ENCODE measurements at places on chromosomes 6 and 20.

GRCh38 chr6:2764610-2765165 is 505 bp upstream of the WRNIP1 start:
- DNase-seq = no peak

GRCh38 chr20:1130847-1131246 is 12.4 kb downstream of the PSMF1 start:
- no peak for DNase-seq

- no peak for DNase-seq
Observed at GRCh38 chr6:166543603-166544295, 42.7 kb downstream of the RAMACL start.

DNA sequence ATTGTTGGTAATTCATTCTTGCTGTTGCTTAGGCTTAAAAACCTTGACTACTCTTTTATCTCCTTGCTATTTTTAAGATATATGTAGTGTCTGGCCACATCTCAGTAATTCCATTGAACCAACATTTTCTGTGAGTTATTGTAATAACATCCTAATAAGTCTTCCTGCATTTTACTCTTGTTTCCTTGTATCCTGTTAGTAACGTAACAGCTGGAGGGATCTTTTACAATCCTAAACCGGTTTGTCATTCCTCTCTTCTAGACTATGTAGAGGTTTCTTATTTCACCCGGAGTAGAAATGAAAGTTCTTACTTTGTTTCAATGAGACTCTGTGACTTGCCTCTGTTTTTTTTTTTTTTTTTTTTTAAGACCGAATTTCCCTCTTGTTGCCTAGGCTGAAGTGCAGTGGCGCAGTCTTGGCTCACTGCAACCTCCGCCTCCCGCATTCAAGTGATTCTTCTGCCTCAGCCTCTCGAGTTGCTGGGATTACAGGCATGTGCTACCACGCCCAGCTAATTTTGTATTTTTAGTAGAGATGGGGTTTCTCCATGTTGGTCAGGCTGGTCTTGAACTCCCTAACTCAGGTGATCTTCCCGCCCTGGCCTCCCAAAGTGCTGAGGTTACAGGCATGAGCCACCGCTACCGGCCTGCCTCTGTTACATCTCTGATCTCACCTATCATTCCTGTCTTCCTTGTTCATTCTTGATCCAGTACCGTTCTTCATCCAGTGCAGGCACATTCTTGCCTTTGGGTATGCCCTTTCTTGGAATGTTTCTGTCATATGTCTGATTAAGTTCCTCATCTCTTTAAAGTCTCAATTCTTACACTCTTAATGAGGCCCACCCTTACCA is 44.7 kb downstream of the NCOA3 start:
- no peak for DNase-seq

- no peak for DNase-seq
Observed at GRCh38 chr6:3718407-3718806, 33.1 kb downstream of the PXDC1 start.

- DNase-seq = no peak
Observed at GRCh38 chr6:44257025-44257752, at the start of gene SLC35B2. SLC35B2 (minus strand) TSS chr6:44257528; CDS start chr6:44257410, 118 bp downstream.

- DNase-seq = no peak
Observed at GRCh38 chr6:36368921-36369865, 18.3 kb downstream of the ETV7 start.

GRCh38 chr6:79687759-79688158 is 56.6 kb downstream of the SH3BGRL2 start:
- no peak for DNase-seq

DNA sequence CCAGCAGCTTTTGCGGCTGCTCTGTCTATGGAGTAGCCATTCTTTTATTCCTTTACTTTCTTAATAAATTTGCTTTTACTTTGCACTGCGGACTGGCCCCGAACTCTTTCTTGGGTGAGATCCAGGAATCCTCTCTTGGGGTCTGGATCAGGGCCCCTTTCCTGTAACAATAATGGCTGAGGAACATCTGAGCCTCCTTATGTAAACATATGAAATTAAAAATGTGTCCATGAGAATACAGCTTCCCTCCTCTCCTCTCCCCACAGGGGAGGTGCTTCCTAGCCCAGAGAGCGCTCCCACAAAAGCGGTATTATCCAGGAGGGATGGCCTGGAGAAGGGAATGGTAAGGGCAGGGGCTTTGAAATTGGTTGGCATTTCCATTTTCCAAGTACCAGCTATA is 81.1 kb downstream of the PSMG4 start:
- no peak for DNase-seq

- DNase-seq = no peak
Observed at GRCh38 chr6:53546281-53546680, 1.4 kb upstream of the GCLC start.

- no peak for DNase-seq
Observed at GRCh38 chr6:87807475-87807874, 105.4 kb upstream of the AKIRIN2 start.

DNA sequence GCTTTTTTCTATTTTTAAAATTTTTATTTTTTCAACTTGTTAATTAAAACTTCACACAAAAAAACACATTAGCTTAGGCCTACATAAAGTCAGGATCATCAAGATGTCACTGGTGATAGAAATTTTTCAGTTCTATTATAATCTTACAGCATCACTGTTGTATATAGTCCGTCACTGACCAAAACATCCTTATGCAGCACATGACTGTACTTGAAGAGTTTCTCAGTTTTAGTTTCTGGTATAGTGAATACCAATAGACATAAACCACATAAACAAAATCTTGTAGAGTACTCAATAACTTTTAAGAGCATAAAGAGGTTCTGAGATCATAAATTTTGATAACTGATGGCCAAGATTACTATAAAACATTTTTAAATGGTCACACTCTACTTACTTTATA is 71.8 kb downstream of the ASCC3 start:
- DNase-seq = no peak

DNA sequence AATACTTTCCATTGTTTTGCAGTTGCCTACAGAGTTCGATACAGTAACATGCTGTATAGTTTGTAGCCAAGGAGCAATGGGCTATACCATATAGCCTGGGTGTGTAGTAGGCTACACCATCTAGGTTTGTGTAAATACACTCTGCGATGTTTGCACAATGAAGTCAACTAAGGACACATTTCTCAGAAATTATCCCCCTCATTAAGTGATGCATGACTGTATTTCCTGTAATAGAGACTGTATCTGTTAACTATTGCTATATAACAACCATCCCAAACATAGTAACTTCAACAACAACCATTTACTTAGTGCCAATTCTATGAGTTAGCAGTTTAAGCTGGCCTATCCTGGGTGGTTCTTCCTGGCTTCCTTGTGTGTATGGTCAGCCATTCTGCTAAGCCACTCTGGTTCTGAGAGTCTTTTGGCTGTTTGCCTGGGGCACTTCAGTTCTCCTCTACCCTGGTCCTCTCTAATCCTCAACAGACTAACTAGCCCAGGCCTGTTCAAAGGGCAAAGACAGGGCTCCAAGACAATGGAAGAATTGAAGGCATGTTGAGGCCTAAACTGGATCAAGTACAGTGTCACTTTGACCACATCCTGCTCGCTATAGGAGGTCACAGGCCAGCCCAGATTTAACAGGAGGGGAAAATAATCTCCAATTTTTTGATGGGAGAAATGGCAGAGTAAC is 124.0 kb downstream of the PLCB1 start:
- DNase-seq = no peak

DNA sequence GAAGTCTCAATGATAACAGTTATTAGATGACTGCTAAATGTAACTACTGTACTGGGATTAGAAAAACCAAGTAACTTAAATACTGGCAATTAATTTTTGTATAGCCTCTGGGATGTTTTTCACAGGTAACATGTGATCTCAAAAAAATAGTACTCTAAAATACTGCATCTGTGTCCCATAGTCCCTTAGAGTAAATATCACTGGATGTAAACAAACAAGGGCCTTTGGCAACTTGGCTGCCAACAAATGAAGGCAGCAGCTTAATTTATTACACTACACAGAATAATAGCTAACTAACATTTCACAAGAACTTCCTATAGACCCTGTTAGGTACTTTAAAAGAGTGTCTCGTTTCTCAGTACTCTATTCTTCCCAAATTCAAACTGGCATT is 14.0 kb downstream of the ARHGAP18 start:
- no peak for DNase-seq

DNA sequence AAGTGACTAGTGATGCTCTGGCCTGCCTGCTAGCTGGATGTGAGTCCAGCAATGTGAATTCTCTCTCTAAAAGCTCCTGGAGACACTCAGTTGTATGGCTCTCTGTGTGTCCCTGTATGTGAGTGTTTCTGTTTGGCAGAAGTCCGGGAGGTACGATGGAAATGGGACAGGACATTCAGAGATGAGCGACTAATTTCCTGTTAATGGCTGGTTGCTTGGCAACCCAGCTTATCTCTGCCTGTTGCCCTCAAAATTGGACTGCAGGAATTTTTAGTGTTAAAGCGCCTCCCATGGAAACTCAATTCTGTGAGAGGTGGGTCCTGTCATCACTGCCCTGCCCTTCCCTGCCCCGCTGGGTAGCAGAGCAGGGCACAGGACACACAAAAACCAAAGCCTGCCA is 136.8 kb upstream of the LRFN2 start:
- no peak for DNase-seq

GRCh38 chr20:41618807-41619311 is 682 bp upstream of the CHD6 start:
- DNase-seq = no peak

DNA sequence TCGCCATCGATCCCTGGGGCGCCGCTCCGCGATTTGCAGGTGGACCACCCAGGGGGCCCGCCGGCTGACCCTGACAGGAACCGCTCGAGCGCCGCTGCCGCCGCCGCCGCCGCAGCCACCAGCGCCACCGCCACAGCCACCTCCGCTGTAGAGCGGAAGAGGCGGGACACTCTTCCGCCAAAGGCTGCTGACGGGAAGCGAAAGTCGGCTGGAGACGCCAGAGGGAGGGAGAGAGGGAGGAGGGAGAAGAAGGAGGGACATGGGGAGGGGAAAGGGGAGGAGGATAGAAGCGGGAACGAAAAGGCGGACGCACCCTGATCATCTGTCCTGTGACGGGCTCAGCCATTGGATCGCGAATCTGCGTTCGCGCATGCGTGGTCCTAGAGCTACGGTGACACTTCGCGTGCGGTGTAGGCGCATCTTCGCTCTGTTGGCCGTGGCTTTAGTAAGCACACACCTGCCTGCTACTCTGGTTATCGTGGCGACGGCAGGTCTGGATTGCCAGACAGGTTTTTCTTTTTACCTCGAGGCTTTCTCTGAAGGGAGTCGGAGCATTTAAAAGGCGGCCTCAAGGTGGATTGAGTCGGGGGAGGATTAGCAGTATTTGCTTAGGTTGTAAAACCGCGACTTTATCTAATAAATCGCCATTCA is at the start of gene TMEM30A:
TMEM30A (minus strand) TSS at position 161 of the 651 bp plus-strand sequence; CDS start at position 7, 154 bp downstream.
- peak; percentile 38 for DNase-seq

- DNase-seq = no peak
Observed at GRCh38 chr6:36566418-36566905, 19.2 kb upstream of the STK38 start.

GRCh38 chr6:45044086-45044485 is 284.0 kb upstream of the RUNX2 start:
- no peak for DNase-seq

GRCh38 chr6:1016329-1017302 is 295.3 kb upstream of the FOXQ1 start:
- no peak for DNase-seq

- no peak for DNase-seq
Observed at GRCh38 chr6:56581296-56581925, 61.3 kb downstream of the DST start.

DNA sequence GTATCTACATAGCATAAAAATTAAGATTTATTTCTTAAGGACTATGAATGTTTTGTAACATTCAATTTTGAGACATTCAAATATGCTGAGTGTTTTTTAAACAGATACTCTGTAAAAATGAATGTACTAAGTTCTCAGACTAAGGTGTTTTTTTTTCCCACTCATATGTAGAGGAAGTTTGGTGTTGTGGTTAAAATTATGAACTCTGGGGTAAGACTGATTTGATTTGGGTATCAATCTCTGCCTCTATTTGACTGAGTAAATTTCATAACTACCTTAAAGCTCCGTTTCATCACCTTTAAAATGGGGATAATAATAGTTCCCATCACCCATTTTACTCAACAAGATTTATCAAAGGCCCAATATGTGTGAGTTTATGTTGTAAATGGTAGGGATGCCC is 386.6 kb upstream of the FLRT3 start:
- no peak for DNase-seq

DNA sequence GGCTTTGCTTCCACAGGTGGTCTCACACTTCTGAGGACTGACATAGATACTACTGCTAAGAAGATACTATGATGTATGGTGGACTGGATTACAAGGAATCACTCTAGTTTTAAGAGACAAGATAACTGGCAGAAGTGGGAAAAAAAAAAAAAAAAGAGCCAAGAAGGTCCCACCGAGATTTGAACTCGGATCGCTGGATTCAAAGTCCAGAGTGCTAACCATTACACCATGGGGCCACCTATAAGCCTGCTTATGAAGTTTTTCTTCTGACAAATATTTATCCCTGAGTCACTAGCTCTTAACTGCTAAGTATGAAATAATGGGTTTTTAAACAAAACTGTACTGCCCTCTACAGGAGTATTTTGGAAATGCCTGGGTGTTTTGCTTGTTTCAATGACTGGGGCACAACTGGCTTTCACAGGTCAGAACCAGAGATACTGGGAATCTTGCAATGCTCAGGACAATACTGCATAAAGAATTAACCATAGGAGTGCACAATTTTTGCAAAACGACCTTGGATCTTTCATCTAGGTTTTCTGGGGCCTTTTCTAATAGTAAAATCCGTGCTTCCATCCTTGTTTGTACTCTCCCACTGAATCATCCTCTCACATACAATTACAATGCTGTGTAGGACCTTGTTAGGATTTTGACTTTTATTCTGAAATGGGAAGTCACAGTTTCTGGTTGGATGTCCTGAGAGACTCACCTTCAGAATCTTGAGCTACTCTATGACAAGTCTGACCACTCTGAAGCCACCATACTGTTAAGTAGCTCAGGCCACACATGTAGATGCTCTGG is 116.3 kb downstream of the OR2B2 start:
- no peak for DNase-seq
